ENCODE measurements at places on chromosomes 2 and 18. TPM values are rescaled to one million over a fixed set of nuclear protein-coding genes. Genes with fewer than 3 reads are reported as not detected.

- DNase-seq: no peak
Measured at GRCh38 chr18:48819276-48819675, 131.5 kb downstream of the SMAD7 start.

The CCDC85A gene
- polyA plus RNA-seq: 1.5 TPM

- no peak for DNase-seq
Measured at GRCh38 chr2:3294069-3294468, 83.5 kb downstream of the EIPR1 start.

GRCh38 chr2:240983996-240984498, 14.4 kb upstream of the SNED1 start:
- no peak for DNase-seq

DNA sequence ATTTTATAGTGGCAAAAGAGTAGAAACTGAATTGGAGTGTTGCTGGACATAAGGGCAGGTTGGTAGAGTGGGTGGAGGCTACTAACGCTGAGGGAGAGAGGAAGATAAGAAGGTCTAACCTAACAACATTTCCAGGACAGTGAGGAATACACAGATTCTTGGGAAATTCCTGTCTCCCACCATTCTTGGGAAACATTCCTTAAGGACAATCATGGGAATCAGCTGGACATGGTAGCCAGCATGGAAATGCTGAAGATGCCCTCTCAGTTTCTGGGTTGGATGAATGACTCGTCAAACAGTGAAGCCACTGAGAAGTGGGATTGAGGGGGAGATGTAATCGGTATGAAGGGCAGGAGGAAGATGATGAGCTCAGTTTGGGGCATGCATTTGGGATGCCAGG, 265.4 kb downstream of the AFF3 start:
- DNase-seq: no peak
